ENCODE measurements at places on chromosomes 6 and 20.

GRCh38 chr6:43509984-43510826 lies at the start of gene LRRC73:
LRRC73 (minus strand) TSS chr6:43510346; CDS start chr6:43509785, 561 bp downstream.
- DNase-seq = peak; percentile 50

- DNase-seq = no peak
Measured at GRCh38 chr20:25532971-25533391, 52.4 kb downstream of the NINL start.

- no peak for DNase-seq
Measured at GRCh38 chr20:25355866-25356265, 34.8 kb downstream of the ABHD12 start.

GRCh38 chr6:17505767-17506280 lies 94.3 kb upstream of the FAM8A1 start:
- no peak for DNase-seq

GRCh38 chr6:13667655-13668054 lies 44.0 kb downstream of the RANBP9 start:
- no peak for DNase-seq
